Occipital lobe (tissue), 3 donors: ENCODE measurements at places on chromosomes 7 and 10. TPM values are rescaled to one million over a fixed set of nuclear protein-coding genes. Genes with fewer than 3 reads are reported as not detected.

- DNase-seq = no peak
Observed at GRCh38 chr10:133473270-133473669, 19.5 kb downstream of the SCART1 start.

DNA sequence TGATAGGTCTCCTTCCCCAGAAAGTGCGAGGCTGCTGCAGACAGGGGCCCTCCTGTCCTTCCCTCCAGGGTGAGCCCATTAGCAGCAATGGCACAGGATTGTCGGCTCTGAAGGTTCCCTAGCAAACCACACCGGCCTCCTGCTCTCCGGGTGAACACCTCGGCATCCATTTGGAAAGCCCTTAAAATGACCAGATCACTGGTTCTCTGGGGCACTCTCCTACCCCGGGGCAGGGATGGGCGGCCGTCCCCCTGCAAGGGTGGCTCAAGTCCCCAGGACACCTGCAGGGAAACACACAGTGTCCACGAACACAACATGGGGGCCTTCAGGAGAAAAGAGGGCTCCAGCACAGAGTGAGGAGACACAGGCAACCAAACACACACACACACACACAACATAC lies 459.1 kb downstream of the PTPRN2 start:
- DNase-seq = no peak

DNA sequence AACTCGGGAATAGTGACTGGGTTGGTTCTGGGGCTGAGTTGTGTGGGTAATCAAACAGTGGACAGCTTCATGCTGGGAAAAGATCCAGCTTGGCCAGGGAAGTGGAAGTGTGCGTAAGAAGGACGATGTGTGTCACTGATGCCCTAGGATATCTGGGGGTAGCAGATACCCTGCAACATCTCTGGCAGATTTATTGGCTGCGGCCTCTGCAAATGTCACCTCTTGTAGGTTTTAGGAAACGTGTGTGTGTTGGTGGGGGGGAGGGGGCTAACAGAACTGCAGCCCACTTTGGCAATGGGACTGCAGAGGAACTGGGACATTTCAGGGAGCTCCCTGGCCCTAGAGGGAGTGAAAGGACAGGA lies 965 bp upstream of the AGAP3 start:
- no peak for DNase-seq

DNA sequence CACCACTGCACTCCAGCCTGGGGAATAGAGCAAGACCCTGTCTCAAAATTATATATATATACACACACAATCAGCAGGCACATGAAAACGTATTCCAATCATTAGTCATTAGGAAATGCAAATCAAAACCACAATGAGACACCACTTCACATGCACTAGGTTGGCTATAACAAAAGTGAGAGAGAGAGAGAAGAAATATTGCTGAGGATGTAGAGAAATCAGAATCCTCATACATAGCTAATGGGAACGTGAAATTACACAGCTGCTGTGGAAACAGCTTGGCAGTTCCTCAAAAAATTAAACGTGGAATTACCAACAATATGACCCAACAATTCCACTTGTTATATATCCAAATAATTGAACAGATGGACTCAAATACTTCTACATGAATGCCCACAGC lies 43.3 kb upstream of the CNNM1 start:
- no peak for DNase-seq

- no peak for DNase-seq
Observed at GRCh38 chr7:69169386-69169785, 428.9 kb upstream of the AUTS2 start.

GRCh38 chr7:150927956-150928344 lies 50.2 kb downstream of the KCNH2 start:
- DNase-seq = no peak

DNA sequence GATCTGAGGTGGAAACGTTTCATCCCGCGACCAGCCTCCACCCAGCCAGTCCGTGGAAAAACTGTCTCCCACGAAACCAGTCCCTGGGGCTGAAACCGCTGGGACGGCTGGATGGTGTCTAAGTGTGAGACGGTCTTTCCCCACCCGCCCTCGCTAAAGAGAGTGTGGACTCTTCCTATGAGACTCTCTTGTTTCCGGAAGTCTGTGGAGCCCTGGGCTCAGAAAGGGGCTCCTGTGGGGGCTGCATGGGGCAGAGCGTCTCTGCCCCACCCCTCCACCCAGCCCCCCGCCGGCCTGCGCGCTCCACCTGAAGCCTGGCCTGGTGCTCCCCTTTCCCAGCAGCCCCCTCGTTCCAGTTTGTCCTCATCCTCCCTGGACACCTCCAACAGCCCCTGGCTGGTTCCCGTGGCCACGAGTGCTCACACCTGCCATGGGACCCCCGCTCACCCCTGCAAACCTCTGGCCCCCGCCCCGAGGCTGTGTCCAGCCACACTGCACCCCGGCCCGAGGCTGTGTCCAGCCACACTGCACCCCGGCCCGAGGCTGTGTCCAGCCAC lies 28.7 kb downstream of the CFAP46 start:
- no peak for DNase-seq

DNA sequence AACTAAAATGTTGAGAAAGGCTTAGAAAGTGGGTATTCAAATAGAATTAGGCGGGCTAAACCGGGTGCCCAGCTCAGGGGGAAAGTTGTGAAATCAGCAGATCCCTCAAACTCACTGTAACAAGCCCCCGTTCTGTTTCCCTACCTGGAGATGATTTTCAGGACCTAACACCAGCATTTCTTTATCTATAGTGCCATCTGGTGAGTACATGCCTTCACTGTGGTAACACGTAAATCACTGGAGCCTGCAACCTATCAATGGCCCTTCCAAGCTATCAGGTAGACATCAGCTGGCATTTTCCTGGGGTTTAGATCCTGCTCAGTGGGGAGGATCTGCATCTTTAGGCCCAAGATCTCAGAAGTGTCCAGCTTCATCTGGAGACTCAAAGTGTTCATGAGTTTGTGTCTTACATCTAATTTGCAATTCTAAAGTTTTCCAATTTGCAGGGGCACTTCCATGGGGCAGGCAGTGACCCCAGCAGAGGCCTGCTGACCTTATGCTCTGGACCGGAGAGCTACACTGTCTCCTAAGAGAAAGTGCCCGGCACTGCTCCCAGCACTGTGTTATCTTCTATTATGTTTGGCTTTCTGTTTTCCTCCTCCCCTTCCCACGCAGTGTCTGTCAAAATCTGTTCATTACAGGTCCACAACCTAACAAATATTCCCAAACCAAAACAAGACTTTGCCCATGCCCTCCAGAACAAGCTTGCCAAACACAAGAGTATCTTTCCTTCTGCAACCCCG lies 132.5 kb downstream of the LSM5 start:
- DNase-seq = no peak

DNA sequence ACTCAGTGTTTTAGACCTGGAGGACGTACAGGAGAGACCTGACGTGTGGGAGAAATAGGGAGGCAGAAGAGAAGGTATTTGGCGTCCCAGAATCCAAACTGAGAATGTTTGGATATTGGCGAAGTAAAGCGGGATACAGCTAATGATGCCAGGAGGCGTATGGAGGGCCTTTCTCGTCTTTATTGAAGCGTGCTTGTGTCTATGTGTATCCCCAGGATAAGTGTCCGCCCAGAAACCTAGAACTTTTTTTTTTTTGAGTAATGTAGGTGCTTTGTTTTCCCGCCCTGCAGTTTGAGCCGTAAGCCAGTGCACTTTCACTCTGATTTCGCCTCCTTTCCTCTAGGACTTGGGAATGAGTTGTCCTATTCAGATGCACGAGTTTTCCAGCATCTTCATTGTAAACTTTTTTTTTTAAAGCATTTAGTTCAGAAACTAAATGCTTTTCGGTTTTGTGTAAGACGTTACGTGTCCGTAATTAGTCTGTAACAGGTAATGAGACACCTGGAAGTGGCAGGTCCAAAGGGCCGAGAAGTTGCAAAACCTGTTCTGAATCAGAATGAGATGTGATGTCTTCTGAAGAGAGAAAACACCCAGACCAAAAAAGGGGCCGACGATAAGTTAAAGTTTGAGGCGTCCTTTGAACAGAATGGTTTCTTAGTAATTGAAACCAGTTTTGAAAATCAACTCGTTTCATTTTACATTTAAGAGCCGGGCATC lies 746 bp downstream of the ARL5B start:
- no peak for DNase-seq

- no peak for DNase-seq
Observed at GRCh38 chr7:70738151-70738885, 393.6 kb upstream of the GALNT17 start.

DNA sequence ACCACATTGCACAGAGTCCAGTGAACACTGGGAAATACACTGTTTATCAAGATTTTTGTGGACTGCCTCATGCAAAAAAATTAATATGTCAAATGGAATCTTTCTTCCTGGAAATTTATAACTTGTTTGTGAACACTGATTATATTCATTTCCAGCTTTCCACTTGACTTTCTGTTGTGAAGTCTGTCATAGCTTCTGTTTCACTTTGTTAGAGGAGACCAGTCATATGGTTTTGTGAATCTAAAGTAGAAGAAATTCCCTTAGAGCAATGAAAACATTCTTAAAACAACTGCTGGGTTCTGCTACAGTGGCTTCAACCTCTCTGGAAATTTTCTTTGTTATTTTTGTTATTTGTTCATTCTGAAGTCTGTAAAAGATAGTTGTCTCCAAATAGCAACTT lies 349.5 kb upstream of the NFE2L3 start:
- DNase-seq = no peak

DNA sequence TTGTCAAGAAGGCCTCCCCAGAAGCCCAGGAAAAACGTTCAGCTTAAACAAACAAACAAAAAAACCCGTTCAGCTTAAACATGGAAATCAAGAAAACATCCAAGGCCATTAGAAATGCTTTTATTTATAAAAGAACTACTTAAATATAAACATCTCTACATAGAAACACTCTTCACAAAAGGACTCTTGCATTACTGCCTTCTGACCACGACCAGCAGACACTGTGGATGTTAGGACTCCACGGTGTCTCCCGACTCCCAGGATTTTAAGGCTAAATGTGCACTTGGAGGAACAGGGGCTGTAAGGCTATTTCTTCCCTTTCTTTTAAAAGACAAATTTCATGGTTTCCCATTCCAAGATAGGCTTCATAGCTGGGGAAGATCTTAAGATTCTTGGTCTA lies 93.0 kb downstream of the ABCC2 start:
- DNase-seq = no peak

DNA sequence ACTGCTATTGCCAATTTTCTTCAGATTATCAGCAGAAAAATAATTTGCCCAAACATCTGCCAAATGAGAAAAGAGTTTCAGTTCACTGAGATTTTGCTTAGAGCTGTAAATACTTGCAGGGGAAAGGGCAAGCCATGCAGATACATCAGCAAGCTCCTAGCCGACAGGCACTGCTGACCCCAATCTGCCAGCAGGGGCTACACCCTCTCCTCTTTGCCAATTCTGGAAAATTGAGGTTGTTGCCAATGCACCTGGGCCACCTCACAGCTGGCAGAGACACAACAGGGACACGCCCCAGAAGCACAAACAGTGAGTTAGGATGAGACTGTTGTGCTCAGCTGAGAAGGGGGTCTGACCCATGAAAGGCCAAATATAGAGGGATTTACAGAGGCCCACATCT lies 129.5 kb upstream of the MYO3A start:
- DNase-seq = no peak

GRCh38 chr10:19922236-19922963 lies 106.2 kb downstream of the PLXDC2 start:
- DNase-seq = no peak

- no peak for DNase-seq
Observed at GRCh38 chr7:70502117-70502863, 629.7 kb upstream of the GALNT17 start.

GRCh38 chr10:69459893-69460575 lies 8.8 kb downstream of the TSPAN15 start:
- DNase-seq = no peak

DNA sequence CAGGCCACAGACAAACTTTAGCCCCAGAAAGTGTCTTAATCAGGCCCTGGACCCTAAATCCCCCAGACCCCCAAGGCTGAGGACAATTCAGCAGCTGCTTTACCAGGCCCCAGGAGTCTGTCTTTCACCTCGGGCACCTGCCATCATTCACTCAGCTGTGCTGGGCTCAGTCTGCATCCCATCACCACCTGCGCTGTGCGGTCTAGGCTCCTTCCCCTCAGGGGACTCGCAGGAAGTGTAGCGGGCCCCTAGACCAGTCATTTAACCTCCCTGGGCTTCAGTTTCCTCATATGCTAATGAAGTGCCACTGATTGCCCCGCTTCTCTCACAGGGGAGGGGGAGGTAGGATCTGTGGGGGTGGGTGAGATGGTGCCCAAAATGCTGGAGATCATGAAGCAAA lies 76.4 kb upstream of the ZMIZ1 start:
- no peak for DNase-seq

DNA sequence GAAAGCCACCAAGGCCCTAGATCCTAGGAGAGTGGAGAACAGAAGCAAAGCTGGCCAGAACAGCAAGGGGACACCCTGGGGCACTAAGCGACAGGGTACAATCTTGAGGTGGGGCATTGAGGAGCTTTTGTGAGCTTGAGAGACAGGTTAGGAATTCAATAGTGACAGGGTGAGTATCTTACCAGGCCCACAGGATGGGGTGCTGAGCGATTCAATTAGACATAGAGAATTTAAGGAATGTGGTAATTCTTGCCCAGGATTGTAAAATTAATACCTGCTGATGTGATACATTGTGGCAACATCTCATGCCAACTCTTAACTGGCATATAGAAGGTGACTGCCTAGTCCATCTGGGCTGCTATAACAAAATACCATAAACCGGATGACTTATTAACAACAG lies 14.0 kb downstream of the RBP3 start:
- DNase-seq = no peak

- DNase-seq = peak; percentile 99
Observed at GRCh38 chr7:2844153-2845033, at the start of gene GNA12. TSS of gene GNA12 (minus strand) at chr7:2844308. CDS start at chr7:2844161, 147 bp downstream.

Gene WNT8B
- not detected for total RNA-seq

Gene DMBT1
- total RNA-seq = 0.16 TPM

Gene HMX2
- total RNA-seq = not detected

Gene TRIM24
- total RNA-seq = 42.1 TPM

Gene GNAT3
- not detected for total RNA-seq
